NCI-H748 treated with DMSO at 0.1 percent for 48 hours (cell line): ENCODE measurements at places on chromosomes 7 and 10.

DNA sequence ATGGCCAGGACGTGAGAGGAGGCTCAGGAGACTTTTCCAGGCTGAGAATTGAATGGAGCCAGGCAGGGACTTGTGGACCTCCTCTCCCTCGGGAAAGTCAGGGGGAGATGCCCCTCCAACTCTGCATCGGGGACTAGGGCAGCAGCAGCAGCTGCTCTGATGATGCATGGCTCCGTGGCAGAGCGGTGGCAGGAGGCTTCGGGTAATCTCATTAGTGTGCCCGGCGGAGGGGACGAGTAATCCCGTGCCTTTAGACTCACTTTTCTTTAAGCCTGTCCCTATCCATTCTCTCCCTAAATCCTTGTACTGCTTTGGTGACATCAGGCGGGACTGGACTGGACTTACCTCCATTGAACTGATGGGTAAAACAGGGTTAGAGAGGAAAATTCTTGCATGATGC, 75.1 kb downstream of the ZMIZ1 start:
- no peak for DNase-seq

GRCh38 chr7:138204285-138204981, 128.2 kb downstream of the AKR1D1 start:
- no peak for DNase-seq

GRCh38 chr10:116947841-116948529, 57.0 kb downstream of the SHTN1 start:
- no peak for DNase-seq

DNA sequence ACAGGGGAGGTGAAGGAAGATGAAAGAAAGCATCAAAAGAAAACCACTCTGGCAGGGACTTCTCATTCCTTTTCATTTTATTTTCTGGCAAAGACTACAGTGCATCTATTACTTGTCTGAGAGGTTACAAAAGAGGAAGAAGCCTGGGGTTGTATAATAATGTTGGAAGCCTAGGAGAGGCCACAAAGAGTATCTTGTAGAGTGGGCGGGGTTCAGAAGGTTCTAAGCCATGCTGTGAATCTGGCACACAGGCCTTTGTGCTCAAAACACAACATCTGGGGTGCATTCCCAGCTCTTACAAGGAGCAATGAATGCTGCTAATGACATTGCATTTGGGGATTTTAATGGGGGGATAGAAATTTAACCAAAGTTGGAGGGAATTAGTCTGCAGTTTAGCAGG, 49.4 kb downstream of the MRPL32 start:
- no peak for DNase-seq

DNA sequence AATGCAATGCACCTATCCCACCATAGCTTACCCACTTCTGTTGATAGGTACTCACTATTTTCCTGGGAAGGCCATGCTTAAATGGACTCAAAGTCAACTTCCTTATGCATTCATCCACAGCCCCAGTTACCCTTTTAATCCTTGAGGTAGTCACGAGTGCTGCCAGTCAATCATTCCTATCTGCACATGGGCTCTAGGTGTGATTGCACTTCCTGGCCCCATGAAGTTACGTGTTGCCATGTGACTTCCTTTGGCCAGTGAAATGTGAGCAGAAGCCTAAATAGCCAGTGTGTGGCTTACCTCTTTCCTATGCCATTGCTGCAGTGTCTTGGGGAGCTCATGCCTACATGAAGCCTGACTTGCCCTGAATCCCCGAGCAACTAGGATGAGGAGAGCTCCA, 23.5 kb upstream of the EIF5AL1 start:
- DNase-seq, result no peak
